ENCODE measurements at places on chromosomes 3 and 15.
A peak's percentile ranks its signal among the peaks of the same experiment; 100 is the strongest.

DNA sequence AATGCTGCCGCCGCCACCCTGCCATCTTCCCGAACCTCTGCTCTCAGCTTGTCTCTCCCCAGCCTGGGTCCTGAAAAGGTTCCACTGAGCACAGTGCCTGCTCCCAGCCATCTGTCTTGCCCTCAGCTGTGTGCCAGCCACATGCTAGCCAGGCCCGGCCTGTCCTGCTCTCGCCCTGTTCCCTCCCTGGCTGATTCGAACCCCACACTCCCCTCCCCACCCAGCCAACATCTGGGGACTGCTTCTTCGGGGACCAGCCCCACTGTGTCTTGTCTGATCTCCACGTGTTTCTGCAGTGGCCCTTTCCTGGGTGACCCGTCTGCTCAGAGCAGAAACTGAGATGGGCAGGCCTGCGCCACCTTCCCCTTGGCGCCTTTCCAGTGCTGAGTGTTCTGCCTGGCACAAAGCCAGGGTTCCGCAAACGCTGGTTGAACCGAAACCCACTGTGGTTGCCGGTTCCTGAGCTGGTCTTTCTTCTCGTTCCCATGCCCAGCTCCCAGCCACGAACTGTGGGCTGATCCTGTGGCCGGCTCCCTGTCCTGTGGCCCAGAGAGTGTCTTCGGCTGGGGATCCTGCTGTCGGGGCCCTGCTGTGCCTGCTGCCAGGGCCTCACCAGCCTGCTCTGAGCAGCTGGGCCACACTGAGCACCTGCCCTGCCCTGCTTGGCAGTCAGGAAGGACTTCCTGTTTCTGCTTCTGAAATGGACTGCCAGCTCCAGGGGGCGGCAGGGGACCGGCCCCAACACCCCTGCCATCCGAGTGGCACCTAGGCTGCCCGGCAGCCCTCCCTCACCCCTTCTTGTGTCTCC, 62.7 kb upstream of the KLF13 start:
- DNase-seq: peak; percentile 97

DNA sequence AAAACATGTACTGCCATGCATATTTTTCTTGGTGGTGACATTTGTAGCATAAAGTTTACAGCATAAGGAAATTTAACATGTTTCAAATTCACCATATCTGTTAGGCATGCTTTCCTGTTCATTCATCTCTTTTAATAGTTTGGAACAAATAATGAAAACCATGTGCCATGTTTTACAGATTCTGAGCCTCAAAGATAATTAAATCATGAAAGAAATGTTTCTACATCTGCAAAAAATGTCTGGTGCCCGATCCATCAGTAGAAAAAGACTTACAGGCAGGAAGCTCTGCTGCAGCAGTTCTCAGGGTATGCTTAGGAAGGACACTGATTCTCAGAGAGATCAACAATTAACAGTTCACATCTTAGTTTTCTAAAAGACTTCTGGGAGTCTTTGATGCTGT, 316.2 kb downstream of the IL5RA start:
- DNase-seq: no peak

GRCh38 chr15:25846377-25846776, 16.8 kb downstream of the ATP10A start:
- no peak for DNase-seq

- no peak for DNase-seq
Measured at GRCh38 chr15:81959196-81959595, 86.6 kb downstream of the MEX3B start.

DNA sequence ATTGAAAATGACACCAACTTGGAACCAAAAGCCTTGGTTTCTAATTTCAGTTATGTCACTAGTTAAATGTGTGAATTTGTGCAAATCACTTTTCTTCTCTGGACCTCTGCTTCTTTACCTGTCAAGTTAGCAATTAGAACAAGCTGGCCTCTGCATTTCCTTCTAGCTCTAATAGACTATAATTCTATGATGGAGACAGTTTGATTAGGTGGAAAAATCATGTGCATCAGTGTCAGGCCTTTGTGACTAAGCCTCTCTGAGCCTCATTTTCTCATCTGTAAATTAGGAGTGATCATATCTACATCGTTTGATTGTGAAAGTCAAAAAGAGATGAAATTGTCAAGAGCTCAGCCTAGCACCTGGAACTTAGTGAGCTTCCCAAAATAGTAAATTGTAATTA, 712.9 kb downstream of the MECOM start:
- no peak for DNase-seq

DNA sequence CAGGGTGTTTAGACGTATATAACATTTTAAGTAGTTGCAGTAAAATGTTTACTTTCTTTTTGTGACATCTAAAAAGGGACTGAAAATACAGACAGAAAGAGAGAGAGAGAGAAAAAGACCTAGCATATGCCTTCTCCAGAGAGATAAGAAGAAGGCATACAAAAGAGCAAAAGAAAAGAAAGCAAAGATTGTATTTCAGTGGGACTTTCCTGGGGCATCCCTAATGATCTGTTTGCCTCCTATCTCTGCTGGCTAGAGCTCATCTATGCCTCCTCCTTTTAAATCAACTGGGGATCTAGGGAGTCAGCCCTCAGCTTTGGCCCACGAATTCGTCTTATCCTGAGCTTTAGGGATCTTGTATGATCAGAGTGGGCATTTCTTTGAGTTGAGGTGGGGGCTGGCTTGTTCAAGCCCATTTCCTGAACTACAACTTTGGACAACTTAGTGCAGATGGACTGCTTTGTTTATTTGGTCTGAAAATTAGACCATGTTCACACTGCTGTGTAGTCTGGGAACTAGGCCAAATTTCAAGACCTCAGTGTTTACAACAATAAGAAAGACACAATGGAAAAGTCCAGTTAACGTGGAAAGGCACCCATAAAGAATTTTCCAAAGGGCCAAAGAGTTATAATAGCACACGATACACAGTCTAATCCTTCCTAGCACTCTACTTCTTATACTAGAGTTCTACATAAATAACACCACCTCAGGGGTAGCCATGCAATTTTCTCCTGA, 61.0 kb downstream of the ATP8B4 start:
- no peak for DNase-seq

DNA sequence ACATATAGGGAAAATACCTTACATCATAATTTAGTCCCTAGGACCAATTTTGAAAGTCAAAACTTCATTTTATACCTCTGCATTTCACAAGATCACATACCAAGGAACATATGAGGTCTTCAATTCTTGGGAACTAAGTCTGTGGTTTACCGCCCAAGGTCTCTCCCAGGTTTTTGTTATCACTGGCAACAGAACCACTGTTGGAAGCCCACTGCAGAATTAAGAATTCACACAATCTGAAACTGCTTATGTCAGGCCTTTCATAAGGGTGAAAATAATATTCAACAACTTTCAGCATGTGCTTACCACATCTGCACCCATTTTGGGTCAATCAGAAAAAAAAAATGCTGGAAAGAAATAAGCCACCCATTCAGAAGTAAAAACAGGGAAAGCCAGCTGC, 107.2 kb upstream of the MME start:
- DNase-seq: no peak

DNA sequence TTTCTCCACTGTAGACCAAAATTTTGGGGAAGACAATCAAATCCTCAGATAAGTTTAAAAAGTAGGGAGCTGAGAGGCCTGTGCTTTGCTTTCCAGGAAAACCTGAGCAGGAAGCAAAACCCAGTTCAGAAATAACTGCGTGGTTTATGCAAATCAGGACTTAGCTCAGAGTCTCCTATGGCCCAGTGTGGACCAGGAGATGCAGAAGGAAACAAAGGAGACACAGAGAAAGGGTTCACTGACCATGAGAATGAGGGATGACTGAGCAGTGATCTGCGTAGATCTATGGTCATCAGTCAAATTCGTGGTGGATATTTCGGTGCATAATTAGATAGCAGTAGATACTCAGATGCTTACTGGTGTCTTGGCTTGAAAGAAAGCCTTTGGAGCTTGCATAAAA, 196.6 kb downstream of the TPRG1 start:
- no peak for DNase-seq

GRCh38 chr3:133452641-133453319, 52.9 kb downstream of the BFSP2 start:
- no peak for DNase-seq

DNA sequence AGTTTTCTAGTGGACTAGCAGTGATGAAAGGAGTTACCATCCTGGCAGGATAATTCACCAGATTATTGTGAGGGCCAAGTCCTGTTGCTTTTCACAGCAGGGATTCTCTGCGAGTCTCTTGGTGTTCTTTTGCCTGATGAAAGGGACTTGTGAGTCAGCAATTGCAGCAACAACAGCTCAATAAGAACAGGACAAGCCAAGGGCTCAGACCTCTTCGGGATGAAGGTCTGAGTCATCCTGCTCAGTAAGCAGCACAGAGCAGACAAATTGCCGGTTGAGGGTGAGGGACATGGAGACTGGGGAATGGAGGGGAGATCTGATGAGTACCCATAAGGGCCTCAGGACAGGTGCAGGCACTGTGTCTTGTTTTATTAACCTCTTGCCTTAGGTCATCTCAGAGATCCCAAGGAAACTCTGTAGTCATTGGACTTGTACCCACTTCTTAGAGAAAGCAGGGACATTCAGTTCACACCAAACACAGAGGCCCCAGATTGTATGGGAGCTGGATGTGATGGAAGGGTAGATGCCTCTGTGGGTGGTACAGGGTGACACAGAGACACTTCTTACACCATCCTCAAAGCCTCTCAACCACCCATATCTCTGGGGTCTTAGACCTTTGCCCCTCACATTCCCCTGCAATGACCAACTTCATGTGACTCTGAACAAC, 173.8 kb upstream of the TLE3 start:
- DNase-seq: peak; percentile 89

DNA sequence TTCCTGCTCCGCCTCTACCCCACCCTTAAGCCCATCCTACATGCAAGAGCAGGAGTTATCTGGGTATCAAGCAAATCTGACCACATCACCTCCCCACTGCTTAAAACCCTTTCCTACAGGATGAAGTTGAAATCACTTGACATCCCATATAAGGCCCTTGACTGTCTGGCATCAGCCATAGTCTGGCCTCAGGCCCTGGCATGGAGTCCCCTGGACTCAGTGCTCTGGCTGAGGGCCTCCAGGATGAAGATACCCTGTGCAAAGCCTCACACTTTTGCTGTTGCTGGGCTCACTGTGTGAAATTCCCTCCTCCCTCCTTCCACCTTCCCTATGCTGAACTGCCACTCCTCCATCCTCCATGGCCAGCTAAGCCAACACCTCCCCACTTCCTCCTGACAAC, 65.2 kb upstream of the GLCE start:
- DNase-seq: no peak

DNA sequence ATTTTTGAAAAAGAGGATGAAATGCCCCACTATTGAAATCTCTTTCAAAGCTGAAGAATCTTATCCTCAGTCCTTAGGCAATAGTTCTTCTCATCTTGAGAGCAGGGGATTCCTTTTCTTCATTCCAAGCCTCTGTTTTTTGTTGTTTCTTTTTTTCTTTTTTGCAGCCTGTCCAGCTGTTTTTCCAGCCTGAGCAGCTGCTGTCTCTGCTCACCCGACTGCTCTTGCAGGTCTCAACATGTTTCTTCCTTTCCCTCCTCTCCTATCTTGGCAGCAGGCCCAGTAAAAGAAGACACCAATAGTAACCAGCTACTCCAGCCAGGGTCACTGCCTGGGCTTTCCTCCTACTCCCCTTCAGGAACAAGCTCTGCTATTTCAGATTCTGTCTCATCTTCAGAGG, 23.8 kb downstream of the MEX3B start:
- DNase-seq: no peak

- no peak for DNase-seq
Measured at GRCh38 chr3:114899186-114899931, 247.7 kb downstream of the ZBTB20 start.

DNA sequence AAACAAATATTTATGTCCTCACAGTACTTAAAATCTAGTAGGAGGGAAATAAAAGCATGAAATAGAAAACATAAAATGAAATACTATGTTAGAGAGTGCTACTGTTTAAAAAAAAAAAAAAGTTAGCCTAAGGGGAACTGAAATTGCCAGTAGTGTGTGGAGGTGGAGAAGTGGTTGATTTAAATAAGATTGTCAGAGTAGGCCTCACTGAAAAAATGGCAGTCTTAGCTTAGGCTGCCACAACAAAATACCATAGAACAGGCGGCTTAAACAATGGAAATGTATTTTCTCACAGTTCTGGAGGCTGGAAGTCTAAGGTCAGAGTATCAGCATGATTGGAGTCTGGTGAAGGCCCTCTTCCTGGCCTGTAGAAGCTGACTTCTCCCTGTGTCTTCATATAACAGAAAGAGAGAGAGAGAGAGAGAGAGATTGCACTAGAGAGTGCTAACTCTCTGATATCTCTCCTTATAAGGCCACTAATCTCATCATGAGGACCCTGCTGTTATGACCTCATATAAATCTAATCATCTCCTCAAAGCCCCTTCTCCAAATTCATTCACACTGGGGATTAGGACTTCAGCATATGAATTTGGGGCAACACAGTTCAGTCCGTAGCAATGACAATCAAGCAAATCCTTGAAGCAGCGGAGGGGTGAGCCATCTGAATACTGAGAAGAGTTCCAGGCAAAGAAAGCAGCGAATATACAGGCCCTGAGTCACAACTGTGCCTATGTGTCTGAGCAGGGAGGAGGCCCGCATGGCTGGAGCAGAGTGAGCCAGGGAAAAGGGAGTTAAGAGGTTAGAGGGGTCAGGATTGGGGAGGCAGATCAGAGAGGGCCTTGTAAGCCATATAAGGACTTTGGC, 23.6 kb upstream of the LRRC34 start:
- DNase-seq: no peak

DNA sequence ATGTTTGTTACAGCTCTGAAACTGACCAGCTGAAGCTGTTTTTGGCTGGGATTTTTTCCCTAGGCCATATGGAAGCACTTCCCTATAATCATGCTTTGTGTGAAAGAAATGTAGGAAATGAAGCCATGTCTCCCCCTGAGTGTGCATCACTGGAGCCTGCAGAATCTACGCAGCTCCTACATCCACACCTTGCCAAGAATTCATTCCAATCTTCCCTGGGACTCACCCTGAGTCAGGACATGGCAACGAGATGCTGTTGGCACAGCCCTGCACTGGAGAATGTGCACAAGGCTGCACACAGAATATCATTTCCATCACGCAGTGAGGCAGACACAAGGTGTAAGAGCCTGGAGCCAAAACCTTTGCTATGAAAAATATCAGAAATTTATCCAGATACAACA, 189.5 kb downstream of the ADAMTSL3 start:
- DNase-seq: no peak

- peak; percentile 6 for DNase-seq
Measured at GRCh38 chr15:57079931-57080620, 161.6 kb downstream of the TCF12 start.

DNA sequence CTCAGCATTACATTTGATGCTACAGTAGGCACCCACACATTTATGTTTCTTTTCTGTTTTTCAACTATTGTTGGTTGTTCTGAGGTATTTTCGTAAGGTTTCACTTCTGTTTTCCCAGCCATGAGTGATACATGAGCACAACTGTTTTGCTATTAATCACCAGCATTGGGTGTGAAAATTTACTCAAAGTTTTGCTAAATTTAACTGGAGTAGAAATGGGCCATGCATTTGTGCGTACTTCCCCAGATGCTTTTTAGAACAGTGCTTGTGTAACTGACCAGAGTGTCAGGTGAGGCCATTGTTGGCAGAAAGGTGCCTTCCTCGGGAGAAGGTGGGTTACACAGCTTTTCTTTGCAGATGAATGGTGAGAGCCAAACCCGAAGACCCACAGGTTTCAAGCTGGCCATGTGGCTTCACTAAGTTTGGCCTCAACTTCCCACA, 70.4 kb downstream of the ST6GAL1 start:
- DNase-seq: peak; percentile 53

GRCh38 chr3:197365586-197365985, 67.2 kb upstream of the DLG1 start:
- no peak for DNase-seq

- DNase-seq: peak; percentile 71
Measured at GRCh38 chr3:109806929-109807328, 469.6 kb upstream of the DPPA4 start.

All from CD14-positive monocyte (primary cell).